Activated CD4-positive, alpha-beta T cell treated with anti-CD3 and anti-CD28 coated beads, Interleukin-2, amount 10 ng/mL, durations not matched to agents 24 days and 14 days (primary cell): ENCODE measurements at places on chromosomes 2 and 18. TPM values are rescaled to one million over a fixed set of nuclear protein-coding genes. Genes with fewer than 3 reads are reported as not detected.

DNA sequence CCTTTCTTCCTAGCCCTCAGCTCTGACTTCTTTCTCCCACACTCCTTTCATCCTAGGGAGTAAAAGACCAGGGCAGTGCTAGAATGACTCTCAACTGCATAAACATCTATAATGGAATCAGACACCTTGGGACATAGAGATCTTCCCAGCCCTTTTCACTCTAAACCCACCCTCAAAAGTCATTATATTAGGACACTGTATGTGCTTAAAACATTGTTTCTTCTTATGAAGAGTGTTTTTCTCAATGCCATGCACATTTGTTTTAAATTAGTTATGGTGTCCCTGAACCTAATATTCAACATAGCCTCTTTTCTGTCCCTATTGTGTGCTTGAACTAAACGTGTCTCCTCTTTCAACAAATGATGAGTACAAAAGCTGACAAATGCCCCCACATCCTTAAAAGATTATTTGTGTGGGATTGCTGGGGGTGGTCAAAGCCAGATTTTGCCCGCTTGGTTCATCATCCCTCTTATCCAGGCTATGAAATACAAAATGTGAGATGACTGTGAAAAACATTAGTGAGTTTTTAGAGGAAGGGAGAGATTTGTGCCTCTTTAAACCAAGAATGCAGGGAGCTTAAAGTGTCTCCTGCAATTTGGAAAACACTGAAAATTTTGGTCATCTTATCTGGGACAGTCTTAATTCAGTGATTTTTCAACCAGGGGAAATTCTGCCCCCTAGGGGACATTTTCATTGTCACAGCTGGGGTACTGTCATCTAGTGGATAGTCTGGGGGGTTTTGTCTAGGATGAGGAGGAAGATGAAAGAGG, 29.0 kb downstream of the SERPINB5 start:
- peak; percentile 75 for DNase-seq

DNA sequence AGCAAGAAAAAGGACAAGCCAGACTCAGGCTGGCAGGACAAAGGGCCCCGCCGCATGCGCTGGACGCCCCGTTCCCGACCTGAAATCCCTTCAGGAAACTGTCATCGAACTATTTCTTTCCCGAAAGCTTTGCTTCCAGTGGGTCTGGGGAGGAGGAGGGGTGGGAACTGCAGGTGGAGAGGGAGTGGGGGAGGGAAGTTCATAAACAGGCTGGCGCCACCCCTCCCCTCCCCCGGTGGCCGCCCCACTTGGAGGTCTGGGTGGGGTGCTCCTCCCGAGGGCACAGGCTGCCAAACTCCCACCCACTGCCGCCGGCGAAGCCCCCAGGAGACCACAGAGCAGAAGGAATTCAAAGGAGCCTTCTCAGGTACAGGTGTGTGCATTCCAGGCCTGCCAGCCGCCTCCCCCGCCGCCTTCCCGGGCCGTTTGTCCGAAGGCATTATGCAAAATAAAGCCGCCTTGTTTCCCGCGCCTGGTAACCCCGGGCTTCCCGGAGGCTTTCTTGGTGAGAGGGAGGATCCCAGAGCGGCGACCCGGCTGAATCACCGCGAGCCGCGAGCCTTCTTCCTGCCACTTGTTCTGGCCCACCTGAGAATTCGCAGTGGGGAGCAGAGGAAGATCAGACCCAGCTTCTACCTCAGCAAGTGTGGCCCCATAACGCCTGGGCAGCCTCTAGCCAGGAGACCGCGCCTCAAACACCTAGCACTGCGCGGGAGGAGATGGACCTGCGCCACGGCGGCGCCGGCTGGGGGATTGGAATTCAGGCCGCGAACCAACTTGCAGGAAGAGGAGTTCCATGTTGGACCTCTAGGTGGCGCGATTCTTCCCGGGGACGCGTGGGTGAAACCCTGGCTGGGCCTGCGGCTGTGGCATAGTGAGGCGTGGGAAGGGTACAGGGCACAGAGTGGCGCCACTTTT, 101.9 kb downstream of the FOXI3 start:
- DNase-seq, result peak; percentile 91

GRCh38 chr2:37877457-37878315, 47.4 kb upstream of the RMDN2 start:
- peak; percentile 83 for DNase-seq

DNA sequence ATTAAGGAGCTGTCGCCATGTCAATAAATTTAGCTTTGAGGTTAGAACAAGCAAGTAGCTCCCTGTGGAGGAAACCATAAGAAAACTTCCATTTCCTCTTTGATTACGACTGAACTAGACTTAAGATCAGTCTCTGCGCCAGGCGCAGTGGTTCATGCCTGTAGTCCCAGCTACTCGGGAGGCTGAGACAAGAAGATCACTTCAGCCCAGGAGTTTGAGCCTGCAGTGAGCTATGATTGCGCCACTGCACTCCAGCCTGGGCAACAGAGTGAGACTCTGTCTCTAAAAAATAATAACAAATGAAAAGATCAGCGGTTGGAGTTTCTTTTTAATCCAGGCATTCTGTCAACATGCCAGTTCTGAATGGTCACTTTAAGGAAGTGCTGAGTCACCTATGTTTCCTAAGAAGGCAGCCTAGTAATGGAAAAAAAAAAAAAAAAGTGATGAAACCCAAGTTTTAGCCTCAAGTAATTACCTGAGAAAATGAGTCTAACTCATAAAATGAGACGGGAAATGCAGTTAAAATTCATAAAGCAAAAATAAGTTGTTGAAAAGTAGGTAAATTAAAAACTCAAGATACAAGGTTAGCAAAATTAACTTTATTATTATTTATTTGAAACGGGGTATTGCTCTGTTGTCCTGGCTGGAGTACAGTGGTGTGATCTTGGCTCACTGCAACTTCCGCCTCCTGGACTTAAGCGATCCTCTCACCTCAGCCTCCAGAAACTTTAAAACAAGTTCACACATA, 10.2 kb downstream of the C18orf32 start:
- no peak for DNase-seq

DNA sequence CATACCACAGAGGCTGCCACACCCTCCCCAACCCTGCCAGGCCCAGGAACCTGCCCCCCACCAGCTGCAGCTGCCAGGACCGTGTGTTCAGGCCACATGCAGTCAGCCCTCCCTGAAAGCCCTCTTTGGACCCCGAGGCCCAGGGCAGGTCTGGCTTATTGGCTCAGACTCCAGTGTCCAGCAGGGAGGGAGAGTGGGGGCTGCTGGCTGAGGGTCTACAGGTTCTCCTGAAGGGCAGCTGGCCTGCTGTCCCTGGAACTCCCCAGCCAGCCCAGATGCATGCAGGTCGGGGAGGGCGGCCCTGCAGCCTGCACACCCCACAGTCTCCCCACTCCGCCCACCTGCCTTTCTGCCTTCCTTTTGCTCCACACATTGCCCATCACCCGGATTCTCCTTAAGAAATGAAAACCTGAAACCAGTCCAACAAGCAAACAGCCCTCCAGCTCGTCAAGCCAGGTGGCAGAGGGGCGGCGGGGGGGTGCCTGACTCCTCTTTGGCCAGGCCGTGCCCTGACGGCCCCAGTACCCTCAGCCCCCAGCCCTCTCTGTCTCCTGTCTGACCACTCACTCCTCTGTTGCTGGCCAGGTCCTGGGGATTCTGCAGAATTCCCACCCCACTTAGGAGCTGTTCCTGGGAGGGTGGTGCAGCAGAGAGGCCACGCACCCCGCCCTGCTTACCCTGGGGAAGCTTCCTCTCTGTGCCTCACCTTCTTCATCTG, 18.0 kb downstream of the GPR35 start:
- DNase-seq, result no peak

GRCh38 chr2:131646669-131647297, 119.1 kb downstream of the CCDC74A start:
- no peak for DNase-seq

CCDC74A gene
- 1.5 and 2.3 TPM in 2 replicates for total RNA-seq

GRCh38 chr2:191500884-191501560, 176.9 kb upstream of the NABP1 start:
- no peak for DNase-seq

DNA sequence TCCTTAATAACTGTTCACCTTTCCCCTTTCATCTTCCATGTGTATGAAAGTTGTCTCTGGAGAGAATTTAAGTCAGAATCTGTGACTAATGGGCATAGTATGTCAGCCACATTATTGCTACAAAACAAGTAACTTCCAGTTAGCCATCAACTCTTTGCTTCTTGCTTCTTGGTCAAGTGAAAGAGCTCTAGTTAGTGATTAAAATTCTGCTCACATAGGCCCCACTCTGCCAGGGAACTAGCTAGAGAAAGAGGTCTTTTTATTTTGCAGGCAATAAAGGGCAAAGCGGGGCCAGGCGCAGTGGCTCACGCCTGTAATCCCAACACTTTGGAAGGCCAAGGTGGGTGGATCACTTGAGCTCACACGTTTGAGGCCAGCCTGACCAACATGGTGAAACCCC, 64.6 kb downstream of the COLEC12 start:
- DNase-seq, result no peak

DNAH7 gene
- total RNA-seq, result not detected in 2 replicates
